ENCODE measurements at places on chromosomes 2 and 18.
A peak's percentile ranks its signal among the peaks of the same experiment; 100 is the strongest.

DNA sequence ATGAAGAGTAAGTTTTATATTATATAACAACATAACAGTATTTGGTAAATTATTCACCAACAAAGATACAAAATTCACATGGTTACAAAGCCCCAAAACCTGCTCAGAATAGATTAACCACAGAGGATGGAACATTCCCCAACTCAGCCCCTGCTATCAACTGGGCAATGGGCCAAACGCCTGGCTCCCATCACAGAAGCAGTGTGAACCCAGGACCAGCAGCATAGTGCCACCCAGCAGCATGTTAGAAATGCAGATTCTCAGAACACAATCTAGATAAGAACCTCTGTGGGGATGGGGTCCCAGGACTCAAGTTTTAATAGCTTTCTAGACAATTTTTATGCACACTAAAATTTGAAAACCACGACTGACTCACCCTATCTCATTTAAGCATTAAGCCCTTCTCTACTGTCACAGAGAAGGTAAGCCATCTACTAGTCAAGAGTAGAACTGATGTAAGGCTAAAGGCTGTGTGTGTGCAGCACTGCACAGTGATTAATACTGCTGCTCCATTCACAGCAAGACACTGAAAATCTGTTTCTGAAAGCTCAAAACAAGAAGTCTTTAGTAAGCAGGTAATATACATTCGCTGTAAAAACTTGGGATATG lies 15.2 kb downstream of the AFG3L2 start:
- no peak for DNase-seq

GRCh38 chr2:192195548-192196418 lies 1.1 kb upstream of the TMEFF2 start:
- peak; percentile 57 for DNase-seq

DNA sequence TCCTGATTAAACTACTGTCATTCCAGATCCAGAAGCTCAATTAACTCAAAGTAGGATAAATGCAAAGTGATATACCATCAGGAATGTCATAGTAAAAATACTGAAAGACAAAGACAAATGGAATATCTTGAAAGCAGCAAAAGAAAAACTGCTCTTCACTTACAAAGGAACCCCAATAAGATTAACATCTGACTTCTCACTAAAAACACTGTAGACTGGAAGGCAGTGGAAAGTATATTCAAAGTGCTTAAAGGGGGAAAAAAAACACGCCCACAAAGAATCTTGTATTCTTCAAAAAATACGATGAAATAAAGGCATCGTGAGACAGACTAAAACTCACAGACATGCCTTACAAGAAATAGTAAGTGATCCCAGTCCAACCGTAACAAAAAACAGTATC lies 195.7 kb downstream of the DOK6 start:
- DNase-seq: no peak

DNA sequence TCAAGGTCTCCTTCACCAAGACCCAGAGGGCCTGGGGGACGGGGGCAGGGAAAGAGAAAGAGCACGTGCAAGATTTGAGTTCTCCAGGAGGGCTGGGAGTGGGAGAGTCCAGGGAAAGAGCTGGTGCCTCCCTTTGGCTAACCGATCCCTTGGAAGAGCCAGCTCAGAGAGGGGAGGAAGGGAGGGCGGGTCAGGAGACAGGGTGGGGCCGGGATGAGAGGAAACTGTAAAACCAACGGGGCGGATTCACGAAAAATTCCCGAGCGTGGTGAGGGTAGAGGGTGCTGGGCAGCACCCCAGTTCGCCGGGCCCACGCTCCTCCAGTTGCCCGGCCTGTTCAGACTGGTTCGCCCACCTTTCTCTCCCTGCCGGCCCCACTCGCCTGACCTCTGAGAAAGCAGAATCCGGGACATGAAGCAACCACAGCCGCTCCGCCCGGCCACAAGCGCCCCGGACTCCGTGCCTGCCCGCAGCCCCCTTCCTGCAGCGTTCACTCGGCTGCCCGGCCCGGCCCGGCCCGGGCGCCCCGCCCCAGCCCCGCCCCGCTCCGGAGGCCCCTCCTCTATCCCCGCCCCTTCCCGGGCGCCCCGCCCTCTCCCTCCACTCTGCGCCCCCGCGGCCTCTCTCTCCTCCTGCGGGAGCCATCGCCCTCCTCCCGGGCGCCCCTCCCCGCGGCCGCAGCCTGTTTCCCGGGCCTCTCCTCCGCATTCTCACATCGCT lies 230.9 kb upstream of the SMAD2 start:
- DNase-seq: peak; percentile 69

- DNase-seq: no peak
These were observed 62.1 kb downstream of the LBH start for GRCh38 chr2:30293303-30293921.

GRCh38 chr2:190504912-190505311 lies 29.6 kb downstream of the NEMP2 start:
- no peak for DNase-seq
